Left lung (tissue), 14 donors: ENCODE measurements at places on chromosomes 7 and 10. TPM values are rescaled to one million over a fixed set of nuclear protein-coding genes. Genes with fewer than 3 reads are reported as not detected.

DNA sequence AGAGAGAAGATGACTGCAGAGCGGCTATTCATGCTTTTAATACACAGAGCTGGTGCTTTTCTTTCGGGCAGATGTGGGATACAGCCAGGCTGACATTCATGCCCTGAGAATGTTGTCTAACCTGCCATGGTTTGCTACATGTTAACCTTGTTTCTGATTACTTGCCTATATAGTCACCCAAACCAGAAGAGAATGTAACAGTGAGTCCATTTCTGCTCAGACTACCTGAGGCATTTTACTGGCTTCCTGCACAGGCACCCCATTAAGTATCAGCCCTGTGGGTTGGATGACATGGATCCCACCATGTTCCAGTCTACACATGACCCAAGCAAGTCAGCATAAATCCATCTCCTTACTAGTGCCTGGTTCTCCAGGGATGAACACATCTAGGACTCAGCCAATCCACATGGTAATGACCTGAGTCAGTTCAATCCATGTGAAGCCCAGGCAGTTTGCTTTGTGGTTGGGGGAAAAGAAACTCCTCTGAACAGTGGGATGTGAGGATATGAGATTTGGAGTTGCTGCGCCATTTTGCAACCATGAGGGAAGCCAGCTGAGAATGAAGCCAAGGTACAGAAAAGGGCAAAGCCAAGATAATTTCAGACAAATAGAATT is 55.7 kb upstream of the MKX start:
- DNase-seq: no peak

DNA sequence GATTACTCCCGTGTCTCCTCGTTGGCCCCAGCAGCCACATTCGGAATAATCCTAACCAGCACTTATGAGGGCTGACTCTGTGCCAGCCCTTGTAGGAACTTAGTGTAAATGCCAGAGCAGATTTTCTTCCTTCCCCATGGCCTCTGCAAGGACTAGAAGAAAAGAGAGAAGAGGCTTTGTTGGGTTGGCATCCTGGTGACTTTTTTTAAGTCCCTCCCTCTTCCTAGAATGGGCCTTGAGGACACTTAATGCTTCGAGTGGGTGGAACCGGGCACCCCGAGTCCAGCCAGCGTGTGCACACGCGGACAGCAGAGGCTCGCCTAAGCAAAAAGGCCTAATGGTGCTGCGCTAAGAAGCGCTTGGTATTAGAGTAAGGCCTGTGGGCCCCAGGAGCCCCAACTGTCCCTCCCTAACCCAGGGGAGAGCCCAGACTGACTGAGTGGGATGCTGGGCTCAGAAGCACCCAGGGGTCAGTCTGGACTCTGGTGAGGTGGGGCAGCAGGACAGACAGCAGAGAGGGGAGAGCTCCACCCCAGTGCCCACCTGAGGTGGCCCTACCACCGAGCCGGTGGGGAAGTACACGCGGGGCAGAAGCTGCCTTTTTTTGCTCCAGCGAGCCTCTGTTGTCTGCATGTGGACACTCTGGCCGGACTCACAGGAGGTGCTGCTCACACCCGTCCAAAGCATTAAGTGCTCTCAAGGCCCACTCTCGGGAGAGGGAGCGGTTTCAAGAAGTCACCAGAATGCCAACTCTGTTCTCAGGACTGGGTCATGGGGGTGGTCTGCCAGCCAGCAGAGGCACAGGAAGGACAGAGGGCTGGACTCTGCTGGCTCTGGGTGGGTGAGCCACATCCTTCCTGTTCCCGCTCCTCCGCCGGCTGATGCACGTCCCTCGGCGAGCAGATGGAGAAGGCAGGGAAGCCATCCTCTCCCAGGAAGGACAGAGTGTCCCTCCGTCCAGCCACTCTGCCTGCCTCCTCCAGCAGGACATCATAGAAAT is 12.5 kb downstream of the ITPRIP start:
- DNase-seq: no peak

DNA sequence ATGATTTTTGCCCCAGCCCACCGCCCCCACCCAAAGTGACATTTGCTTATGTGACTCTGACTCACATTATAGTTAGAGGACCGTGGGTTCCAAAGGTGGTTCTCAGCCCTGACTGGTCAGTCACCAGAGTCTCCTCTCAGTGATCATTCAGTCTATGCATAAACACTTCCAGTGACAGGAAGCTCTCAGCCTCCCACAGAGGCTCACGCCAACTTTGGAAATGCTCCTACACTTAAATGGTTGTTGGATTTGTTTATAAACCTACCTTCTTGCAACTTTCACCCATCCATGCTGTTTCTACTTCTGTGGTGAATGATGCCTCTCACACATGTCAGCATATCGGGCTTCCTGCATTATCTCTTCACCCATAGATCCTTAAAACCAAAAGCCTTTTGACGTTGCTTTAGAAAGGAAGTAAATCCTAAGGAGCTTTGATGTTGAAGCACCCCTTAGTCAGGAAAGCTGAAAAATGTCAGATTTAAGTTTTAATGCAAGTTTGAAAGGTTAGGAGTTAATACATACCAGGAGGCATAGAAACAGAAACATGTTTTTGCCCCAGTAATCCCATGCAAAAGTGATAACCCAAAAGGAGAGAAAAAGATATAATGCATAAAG is 46.5 kb upstream of the FGL2 start:
- no peak for DNase-seq

DNA sequence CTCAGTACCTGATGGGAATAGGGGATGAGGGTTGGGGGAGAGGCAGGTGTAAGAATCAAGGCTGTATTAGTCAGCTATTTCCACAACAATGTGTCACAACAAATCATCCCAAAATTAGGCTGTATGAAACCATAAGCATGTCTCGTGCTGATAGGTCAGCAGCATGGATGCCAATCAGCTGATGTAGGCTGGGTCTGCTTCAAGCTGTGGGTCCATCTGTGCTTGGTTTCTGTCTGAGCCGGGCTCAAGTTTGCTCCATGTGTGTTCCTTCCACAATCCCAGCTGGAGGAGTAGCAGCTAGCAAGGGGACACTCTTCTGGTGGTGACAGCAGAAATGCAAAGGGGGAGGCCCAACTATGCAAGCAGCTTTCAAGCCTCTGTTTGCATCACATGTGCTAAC is 97.9 kb upstream of the ZNF746 start:
- no peak for DNase-seq

- peak; percentile 37 for DNase-seq
These were observed 35.8 kb downstream of the GBF1 start for GRCh38 chr10:102281102-102281487.

- no peak for DNase-seq
These were observed 24.6 kb downstream of the RTKN2 start for GRCh38 chr10:62244088-62244487.

- no peak for DNase-seq
These were observed 21.5 kb upstream of the AKR1B10 start for GRCh38 chr7:134505856-134506255.

- no peak for DNase-seq
These were observed 20.8 kb downstream of the VSIR start for GRCh38 chr10:71752391-71753090.

DNA sequence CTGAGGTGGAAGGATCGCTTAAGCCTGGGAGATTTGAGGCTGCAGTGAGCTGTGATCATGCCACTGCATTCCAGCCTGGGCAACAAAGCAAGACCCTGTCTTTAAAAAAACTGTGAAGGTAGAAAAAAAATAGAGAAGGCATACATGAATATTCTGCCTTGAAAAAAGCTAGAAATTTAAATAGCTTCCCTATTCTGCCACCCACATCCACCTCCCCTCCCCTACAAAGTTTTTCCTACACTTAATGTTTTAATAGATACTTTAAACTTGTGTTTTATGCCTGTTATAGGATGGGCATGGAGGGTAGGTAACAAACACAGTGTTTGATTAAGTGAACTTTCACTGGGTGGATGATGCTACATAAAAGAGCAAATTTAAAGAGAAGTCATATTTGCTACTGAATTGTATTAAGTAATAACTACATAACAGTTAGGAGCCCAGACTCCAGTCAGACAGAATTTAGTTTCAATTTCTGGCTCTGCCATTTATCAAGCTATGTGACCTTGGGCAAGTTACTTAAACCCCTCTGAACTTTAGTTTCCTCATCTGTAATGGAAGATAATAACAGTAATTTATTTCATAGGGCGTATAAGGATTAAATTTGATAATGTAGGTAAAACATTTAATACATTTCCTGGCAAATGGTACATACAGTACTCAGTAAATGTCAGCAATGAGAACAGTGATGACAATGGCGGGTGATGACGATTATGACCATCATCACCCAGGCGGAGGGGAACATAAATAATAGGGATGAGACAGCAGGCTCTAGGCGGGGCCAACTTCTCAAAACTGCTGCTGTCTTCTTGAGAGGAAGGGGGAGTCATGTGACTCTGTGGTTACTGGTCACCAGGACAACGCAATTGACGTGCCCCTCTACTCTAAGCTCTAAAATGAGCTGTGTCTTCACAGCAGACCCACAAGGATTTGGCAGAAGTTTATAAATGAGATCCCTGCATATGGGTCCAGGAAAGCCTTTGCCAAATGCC is 15.8 kb downstream of the DNMBP start:
- no peak for DNase-seq

GRCh38 chr10:85612378-85612775 is 754.2 kb downstream of the GRID1 start:
- no peak for DNase-seq

DNA sequence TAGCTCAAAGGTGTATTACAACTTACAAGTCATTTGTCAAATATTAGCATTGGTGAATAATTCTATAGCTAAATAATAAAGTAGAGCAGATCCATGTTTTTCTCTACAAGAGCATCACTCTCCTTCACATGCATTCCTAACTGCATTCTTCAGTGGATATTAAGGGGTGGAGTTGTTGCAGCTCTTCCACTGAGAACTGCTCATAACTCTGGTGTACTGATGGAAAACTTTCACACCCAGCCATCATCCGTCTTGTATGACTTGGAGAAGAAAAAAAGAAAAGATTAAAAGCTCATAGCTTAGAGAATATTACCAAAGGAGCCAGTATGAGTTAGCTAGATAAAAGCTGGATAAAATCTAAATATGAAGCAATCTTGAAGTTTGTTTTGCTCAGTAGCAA is 10.2 kb upstream of the FAM13C start:
- no peak for DNase-seq

- peak; percentile 15 for DNase-seq
These were observed 103.2 kb downstream of the NRG3 start for GRCh38 chr10:81978238-81978637.

DNA sequence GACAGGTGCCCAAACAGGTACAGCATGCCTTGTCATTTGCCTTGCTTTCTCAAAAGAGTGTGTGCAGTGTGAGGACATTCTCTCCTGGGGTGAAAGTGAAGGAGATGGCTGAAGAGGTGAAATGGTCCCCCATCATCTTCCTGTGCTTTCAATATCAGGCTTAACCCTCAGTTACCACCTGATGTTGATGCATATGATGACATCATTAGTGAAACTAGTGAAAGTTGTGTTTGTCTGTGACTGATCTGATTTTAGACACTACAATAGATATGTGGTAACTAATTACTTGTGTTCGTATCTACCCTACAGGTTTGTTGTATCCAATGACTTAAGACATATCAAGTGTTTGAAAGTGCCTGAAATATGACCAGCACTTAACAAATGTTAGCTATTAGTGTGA is 24.4 kb upstream of the LRRC18 start:
- no peak for DNase-seq

DNA sequence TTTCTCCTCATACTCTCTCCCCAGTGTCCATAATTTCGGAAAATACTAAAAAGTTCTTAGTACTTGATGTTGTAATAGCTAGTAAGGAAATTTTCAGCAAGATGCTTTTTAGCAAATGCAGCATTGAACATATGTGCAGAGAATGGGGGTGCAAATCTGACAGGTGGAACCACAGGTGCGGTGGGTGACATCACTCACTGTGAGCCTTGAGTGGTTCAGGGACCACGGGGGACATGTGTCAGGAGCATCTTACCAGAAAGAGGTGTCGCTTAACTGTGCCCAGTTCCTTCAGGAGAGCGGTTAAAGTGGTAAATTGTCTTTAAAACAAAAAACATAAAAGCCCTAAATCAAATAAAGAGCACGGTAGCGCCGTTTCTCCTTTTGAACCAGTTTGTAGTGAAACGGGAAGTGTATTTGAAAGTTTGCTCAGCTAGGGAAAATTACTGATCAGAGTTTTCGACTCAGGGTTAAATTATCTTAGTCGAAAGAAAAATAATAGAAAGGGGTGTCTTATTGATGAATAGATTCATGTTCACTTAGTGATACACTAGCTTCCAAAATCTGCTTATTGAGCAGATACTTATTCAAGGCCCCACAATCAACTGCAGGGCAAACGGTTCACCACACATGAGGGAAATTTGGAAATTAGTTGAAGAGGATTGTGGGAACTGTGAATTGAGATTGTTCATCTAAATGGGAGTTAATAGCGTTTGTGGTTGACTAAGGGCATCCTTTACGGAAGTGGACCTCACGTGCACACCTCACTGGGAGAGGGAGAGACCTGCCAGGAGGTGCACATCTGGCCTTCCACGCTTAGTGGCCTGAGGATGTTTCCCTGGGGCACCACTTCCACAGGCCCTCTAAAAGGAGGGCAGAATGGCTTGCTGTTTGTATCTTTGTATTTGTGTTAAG is 12.7 kb downstream of the CUL1 start:
- DNase-seq: no peak

- no peak for DNase-seq
These were observed 8.0 kb upstream of the DMTF1 start for GRCh38 chr7:87144173-87144657.

- DNase-seq: no peak
These were observed 105.0 kb downstream of the TRIM24 start for GRCh38 chr7:138565071-138565450.

GRCh38 chr7:44979481-44980392 is 922 bp upstream of the MYO1G start:
- no peak for DNase-seq

DNA sequence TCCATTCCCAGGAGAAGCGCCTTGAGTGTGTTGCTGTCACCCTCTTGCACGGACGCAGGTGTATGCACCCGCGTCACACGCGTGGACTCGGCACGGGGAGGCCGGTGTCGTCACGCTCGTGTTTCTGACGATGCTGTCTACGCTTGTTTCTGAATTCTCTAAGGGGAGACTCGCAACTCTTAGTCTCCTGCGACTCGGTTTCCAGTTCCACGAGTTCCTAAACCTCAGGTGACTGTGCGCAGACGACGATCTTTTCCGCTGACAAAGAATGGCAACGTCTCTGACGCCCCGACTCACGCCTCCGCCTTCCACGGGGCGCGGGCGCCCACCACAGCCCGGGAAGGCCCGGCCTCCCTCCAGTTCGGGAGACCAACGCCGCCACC is 579 bp downstream of the IDI1 start:
- DNase-seq: no peak

DNA sequence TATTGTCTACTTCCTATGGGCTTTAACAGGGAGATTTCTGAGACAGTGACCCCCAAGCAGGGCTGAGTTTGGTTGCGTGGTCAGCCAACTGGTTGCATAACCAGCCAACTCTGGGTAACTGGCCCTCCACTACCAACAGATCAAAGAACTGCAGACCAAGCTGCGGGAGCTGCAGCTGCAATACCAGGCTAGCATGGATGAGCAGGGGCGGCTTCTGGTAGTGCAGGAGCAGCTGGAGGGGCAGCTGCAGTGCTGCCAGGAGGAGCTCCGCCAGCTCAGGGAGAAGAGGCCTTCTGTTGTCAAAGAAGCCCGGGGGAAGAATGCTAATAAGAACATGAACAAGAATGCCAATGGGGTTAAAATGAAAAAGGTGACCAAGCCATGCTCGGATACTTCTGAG is 15.7 kb upstream of the FLNC start:
- DNase-seq: no peak

CYP2C19 gene
- 0.61 TPM for total RNA-seq

CLDN4 gene
- total RNA-seq: 219 TPM

SPDYE5 gene
- not detected for total RNA-seq

ATG9B gene
- total RNA-seq: 0.68 TPM

CYP2E1 gene
- 0.68 TPM for total RNA-seq

SLC26A3 gene
- not detected for total RNA-seq
